ENCODE measurements at places on chromosomes 4 and X. TPM values are rescaled to one million over a fixed set of nuclear protein-coding genes. Genes with fewer than 3 reads are reported as not detected.

CYBB gene
- total RNA-seq, result 0.04 TPM

- no peak for DNase-seq
Observed at GRCh38 chrX:29376584-29376983, 789.3 kb downstream of the IL1RAPL1 start.

GRCh38 chrX:42704454-42704853, 73.5 kb downstream of the PPP1R2C start:
- no peak for DNase-seq

MAGEA1 gene
- total RNA-seq, result not detected

DNA sequence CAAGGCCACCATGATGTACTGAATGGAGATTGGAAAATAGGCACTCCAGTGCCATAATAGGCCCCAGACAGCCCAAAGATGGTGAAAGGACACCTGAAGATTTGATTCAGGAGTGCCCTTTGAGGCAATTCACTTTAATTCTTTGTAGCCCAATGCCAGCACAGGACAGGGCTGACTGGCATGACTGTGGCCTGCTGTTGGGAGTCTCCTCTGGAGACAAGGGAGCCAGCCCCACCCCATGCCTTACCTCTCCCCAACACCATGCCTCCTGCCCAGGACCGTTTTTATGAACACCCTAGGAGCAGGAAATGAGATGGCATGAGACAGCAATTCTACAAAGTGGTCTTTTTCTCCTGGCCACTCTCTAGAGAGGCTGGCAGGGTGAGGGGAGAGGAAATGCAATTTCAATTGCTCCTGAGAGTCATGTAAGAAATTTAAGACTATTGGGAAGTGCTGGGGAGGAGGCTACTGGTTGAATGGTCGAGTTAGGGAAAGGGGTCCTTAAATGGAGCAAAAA, 94.2 kb upstream of the MAMLD1 start:
- no peak for DNase-seq

POU4F2 gene
- total RNA-seq, result not detected
